ENCODE measurements at places on chromosomes 5 and 9. TPM values are rescaled to one million over a fixed set of nuclear protein-coding genes. Genes with fewer than 3 reads are reported as not detected.

The STPG3 gene
- not detected for total RNA-seq

The ANKRD20A1 gene
- not detected for total RNA-seq

The EGFLAM gene
- not detected for total RNA-seq

The F12 gene
- 9.5 TPM for total RNA-seq

The TRMO gene
- 27.5 TPM for total RNA-seq

The SMIM33 gene
- 1.2 TPM for total RNA-seq

Measured in Peyer's patch (tissue), 4 donors.